Choroid plexus epithelial cell (primary cell): ENCODE measurements at places on chromosomes 5 and 9.

GRCh38 chr9:224582-225520 lies 10.2 kb downstream of the DOCK8 start:
- no peak for DNase-seq

- DNase-seq: peak; percentile 47
These were observed 1184.8 kb downstream of the DTWD2 start for GRCh38 chr5:117803533-117803932.

- DNase-seq: no peak
These were observed 77.0 kb upstream of the ADAMTS19 start for GRCh38 chr5:129382921-129383672.

GRCh38 chr9:136807281-136808074 lies at the start of gene RABL6:
TSS of gene RABL6 (plus strand) at chr9:136807948. CDS start at chr9:136808197, 249 bp downstream.
- peak; percentile 62 for DNase-seq

- peak; percentile 91 for DNase-seq
These were observed 14.2 kb upstream of the AGGF1 start for GRCh38 chr5:77015938-77016569.

- DNase-seq: no peak
These were observed 160.6 kb downstream of the KIAA0825 start for GRCh38 chr5:94457788-94458187.

GRCh38 chr5:147887026-147887627 lies 8.6 kb downstream of the SCGB3A2 start:
- DNase-seq: peak; percentile 66

DNA sequence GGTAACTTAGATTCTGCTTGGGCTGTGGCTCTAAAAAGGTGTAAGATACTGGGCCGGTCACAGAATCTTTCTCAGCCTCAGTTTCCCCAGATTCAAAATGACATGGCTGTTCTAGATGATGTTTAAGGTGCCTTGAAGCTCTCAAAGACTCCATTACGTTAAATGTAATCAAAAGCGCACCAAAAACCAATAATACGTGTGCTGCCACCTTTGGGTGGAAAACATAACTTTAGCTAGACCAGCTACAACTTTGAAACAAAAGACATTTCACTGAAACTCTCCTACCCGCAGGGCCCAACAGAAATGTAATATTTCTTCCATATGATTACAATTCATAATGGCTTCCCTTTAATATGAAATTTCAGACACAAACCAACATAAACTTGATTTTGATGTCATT lies 35.0 kb upstream of the PCSK5 start:
- peak; percentile 68 for DNase-seq

- DNase-seq: no peak
These were observed 50.4 kb upstream of the ZNF354A start for GRCh38 chr5:178780581-178781498.

GRCh38 chr5:156473269-156473908 lies 146.4 kb downstream of the SGCD start:
- DNase-seq: no peak

GRCh38 chr9:131120620-131121228 lies 4.7 kb upstream of the NUP214 start:
- DNase-seq: no peak

GRCh38 chr9:122058709-122059108 lies 34.4 kb downstream of the TTLL11 start:
- no peak for DNase-seq

DNA sequence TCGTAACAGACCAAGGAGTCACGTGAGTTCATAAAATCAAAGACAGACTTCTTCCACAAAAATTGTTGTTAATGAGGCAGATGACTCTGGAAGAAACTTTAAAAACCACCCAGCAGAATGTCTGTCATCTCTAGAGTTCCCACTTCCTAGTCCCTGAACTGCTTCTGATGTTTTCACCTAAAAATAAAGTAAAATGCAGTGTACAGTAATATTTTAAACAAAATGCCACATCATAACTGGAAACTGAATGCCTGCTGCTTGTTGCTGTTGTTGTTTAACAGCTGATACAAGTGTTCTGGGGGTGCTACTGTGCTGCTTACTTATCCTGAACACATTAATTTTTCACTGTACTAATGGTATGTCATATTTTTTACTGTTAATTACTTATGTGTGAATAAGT lies 577.2 kb downstream of the MTRR start:
- no peak for DNase-seq

- no peak for DNase-seq
These were observed 146.7 kb upstream of the RAI14 start for GRCh38 chr5:34509392-34509791.

DNA sequence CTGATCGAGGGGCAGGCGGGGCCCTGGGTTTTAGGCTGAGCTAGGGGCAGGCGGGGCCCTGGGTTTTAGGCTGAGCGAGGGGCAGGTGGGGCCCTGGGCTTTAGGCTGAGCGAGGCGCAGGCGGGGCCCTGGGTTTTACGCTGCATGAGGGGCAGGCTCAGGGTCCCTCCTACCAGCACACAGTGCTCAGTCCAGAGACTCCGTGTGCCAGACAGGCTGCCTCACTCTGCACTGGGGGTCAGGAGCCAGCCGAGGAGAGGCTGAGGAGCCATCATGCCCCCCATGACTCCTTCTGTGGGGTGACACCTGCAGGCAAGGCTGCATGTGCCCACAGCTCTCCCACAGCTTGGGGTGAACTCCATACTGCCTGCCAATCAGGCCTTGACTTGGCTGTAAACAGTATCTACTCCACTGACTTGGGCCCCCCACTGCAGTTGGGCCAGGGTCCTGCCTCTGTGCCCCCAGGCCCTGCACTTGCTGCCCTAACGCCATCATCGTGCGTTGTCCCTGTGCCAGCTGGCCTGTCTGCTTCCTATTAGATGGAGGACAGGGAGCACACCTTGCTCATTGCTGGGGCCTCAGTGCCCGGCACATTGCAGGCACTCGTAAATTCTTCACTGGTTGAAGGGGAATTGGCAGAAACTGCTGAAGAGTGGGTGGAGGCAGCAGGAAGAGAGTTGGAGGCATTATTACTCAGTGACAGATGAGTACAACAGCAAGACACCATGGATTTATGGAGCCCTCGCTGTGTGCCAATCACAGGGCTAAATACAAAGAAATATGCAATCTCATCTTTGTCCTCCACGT lies 78.6 kb downstream of the AMBP start:
- DNase-seq: no peak

DNA sequence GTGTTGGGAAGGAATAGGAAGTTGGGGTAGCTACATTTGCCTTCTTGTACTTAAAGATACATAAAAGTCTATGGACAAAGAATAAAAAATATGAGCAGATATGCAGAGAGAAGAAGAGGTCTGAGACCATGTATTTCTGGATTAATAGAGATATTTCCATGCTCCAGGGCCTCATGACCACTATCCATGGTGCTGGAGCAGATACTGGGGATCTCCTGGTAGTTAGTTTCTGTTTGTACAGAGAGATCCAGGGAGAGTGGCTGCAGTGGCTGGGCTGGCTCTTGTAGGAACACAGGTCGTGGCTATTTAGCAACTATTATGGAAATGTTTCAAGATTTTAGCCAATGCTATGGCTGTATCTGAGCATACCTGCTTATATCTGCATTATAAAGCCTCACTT lies 184.2 kb upstream of the TMEM161B start:
- DNase-seq: no peak

GRCh38 chr5:151019331-151019730 lies 1.1 kb upstream of the GPX3 start:
- DNase-seq: no peak

DNA sequence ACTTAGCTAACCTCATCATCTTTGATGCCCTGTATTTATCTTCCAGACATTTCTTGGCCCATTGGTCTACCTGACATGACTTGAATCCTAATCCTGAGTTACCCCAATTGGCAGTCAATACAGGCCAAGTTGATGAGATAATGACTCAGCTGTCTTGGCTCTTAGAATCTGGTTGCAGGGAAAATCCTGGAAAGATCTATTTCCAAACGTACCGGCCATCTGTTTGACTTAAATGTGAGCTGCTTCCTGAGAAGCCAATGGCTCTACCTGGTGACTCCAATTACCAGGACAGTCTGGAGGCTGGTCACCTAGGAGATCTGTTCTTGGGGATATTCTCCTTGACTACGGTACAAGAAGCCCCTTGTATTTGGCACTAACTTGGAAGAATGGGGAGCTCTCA lies 475.2 kb upstream of the BRINP1 start:
- no peak for DNase-seq

DNA sequence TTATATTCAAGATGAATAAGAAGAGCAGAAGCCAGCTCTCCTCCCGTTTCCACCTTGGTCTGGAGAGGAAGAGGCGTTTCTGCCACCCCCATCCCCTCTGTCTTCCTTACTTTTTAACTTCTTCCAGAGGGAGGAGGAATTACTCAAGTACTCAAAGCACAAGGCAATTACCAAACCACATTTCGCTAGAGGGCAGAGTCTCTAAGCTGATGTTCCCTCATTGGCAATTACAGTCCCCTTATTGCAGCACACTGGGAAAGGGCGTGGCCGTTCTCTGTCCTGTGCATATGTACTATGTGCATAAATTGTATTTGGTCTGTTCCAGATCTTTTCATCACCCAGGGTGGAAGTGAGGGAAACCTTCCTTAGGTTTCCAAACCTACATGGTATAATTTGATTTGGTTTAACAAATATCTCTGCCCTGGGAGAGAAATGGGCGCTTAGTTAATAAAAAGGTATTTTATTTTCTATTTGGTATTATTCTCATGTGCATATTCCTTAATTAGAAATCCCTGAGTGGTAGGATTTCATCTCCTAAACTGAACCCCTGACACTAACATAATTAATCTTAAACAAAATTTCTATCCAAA lies 29.8 kb upstream of the ALDOB start:
- DNase-seq: peak; percentile 82

- no peak for DNase-seq
These were observed 328.9 kb downstream of the PJA2 start for GRCh38 chr5:109080896-109081295.

- DNase-seq: peak; percentile 13
These were observed 529 bp downstream of the UBAC1 start for GRCh38 chr9:135960411-135961276.

GRCh38 chr9:132743931-132744479 lies 73.7 kb downstream of the GTF3C4 start:
- DNase-seq: no peak

- peak; percentile 50 for DNase-seq
These were observed 146.4 kb upstream of the TNC start for GRCh38 chr9:115264313-115264712.

- DNase-seq: no peak
These were observed 237.3 kb upstream of the TUT7 start for GRCh38 chr9:86591472-86591871.

DNA sequence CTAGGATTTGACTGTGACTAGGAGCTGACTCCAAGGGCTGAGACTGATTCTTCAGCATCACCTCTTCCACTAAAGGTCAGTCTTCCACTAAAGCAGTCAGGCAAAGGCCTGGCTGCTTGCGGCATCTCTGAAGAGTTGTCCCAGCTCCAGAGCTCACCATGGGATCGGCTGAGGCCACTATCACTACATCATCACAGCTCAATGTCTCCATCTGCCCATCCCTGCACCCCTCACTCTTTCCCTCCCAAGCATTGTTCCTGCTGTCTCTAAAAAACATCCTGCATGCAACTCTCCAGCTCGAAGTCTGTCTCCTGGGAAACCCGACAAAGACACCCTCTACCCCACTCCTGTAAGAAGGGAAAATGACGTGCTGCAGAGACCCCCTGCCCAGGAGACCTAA lies 15.5 kb upstream of the WWC1 start:
- no peak for DNase-seq

- DNase-seq: no peak
These were observed 115.6 kb upstream of the CPEB4 start for GRCh38 chr5:173772384-173773059.
